ENCODE measurements at places on chromosomes 4 and X. TPM values are rescaled to one million over a fixed set of nuclear protein-coding genes. Genes with fewer than 3 reads are reported as not detected.

GASK1B gene
- 82.2 TPM for polyA plus RNA-seq

VCX gene
- polyA plus RNA-seq = not detected

MAGIX gene
- 2.0 TPM for polyA plus RNA-seq

DOK7 gene
- not detected for polyA plus RNA-seq

SRPX2 gene
- not detected for polyA plus RNA-seq

EGF gene
- polyA plus RNA-seq = not detected

PRDM5 gene
- 0.12 TPM for polyA plus RNA-seq

DNA sequence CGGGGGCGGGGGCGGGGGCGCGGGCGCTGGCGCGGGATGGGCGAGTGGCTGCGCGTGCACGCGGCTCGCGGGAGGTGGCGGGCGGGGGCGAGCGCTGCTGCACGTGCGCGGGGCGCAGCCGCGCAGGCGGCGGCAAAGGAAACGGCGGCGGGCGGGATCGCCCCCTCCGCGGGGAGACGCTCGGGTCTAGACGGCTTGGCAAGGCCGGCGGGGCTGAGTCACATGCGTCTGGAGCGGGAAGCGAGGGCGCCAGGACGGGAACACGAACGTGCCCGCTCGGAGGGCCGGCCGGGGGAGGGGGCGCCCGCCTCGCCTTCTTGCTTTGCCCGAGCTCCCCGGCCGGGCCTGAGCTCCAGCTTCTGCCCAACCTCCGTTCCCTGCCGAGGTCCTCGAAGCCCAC lies 4.3 kb upstream of the HAUS7 start:
- no peak overlapping the region for H3K27ac ChIP-seq
- peak overlapping the region; percentile 43 for H3K4me3 ChIP-seq
- H3K36me3 ChIP-seq = no peaks in the 10 kb centered on the region
- DNase-seq = peak; percentile 22
- peaks cover 13% of the 10 kb centered on the region for H3K4me1 ChIP-seq
- no peaks in the 10 kb centered on the region for H3K27me3 ChIP-seq

GRCh38 chrX:129808158-129808828 lies 28.5 kb downstream of the SASH3 start:
- H3K27ac ChIP-seq = no peak overlapping the region
- peaks cover 42% of the 10 kb centered on the region for H3K4me1 ChIP-seq
- H3K36me3 ChIP-seq = no peaks in the 10 kb centered on the region
- no peak overlapping the region for H3K4me3 ChIP-seq
- no peak for DNase-seq
- H3K27me3 ChIP-seq = no peaks in the 10 kb centered on the region

DNA sequence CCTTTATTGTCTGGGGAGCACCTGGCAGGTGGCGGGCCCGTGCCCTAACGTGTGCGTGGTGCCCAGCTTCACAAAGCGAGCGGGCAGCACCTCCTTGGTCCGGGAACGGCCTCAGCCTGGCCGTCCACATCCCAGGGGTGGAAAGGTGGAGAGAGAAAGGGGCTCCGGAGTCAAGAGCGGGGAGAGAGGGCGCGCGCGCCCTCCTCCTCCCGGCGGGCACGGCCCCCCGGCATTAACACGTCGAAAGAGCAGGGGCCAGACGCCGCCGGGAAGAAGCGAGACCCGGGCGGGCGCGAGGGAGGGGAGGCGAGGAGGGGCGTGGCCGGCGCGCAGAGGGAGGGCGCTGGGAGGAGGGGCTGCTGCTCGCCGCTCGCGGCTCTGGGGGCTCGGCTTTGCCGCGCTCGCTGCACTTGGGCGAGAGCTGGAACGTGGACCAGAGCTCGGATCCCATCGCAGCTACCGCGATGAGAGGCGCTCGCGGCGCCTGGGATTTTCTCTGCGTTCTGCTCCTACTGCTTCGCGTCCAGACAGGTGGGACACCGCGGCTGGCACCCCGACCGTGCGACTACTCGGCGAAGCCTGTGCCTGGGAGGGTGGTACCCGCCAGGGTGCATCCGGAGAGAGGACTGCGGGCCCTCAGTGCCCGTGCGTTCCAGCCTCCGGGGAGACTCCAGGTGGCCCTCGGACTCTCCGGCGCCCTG lies at the start of gene KIT:
Gene KIT (plus strand): TSS at position 407 of the 701 bp plus-strand sequence. CDS start 58 bp downstream, at position 465.
- peaks cover 41% of the 10 kb centered on the region for H3K27me3 ChIP-seq
- H3K36me3 ChIP-seq = no peaks in the 10 kb centered on the region
- no peak within 1 kb of the TSS for H3K27ac ChIP-seq
- no peak for DNase-seq
- peaks cover 40% of the 10 kb centered on the region for H3K4me1 ChIP-seq

GRCh38 chr4:101941816-101942358 lies 151.4 kb downstream of the BANK1 start:
- no peak overlapping the region for H3K4me3 ChIP-seq
- no peak for DNase-seq
- H3K4me1 ChIP-seq = no peaks in the 10 kb centered on the region
- H3K27ac ChIP-seq = no peak overlapping the region
- H3K36me3 ChIP-seq = no peaks in the 10 kb centered on the region

DNA sequence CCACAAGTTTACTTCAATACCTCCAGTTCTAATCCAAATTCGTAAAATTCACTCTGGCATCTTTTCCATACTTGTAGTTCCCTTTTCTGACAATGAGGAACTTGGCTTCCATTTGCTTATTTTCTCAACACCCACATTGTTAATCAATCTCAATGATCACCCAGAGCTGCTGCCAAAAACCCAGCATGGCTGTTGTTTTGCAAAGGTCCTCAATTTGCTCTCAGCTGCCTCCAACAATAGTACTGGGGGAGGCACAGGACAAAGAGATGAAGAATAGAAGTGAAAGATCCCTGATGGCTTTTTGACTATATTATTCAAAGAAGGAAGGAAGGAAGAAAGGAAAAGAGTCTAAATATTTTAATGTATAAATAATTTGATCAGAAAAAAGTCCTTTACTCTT lies 847.8 kb downstream of the RAPGEF2 start:
- no peaks in the 10 kb centered on the region for H3K27me3 ChIP-seq
- no peak for DNase-seq
- no peaks in the 10 kb centered on the region for H3K36me3 ChIP-seq

DNA sequence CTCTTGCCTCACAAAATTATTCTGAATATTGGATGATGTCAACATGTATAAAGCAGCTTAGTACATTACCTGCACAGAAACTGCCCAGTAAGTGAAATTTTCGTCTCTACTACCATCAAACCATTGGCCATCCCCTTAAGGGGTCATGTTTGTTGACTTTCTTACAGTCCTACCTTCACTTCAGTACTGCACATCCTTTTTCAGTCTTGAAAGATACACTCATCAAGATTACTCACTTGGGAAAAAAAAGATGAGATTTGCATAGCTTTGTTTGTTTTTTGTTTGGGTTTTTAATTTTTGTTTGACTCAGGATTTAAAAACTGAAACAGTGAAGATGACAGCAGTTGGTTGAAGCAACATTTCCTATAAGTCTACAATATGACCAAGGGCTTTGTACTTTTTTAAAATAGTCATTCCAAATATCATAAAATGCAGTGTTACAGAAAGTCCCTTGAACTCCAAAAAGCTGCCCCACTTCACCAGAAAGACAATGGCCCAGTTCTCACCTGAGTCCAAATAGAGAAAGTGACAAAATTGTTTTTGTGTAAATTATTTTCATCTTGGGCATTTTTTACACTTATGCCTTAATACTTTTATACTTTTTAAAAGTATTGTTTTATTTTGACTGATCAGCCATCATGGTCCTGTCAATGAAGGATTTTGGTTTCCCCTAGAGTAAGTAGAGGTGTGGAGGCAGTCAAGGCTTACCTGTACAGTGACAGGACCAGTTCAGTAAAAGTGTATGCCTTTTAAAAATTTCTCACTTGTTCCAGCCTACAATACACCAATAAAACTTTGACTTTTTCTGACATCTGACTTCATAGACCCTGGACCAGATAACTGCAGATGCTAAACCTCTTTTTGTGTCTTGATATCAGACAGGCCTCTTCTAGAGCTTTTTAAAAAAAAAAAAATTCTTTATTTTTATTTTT lies 59.7 kb upstream of the EDA2R start:
- no peaks in the 10 kb centered on the region for H3K4me1 ChIP-seq
- H3K4me3 ChIP-seq = no peak overlapping the region
- H3K27ac ChIP-seq = no peak overlapping the region
- H3K36me3 ChIP-seq = no peaks in the 10 kb centered on the region

DNA sequence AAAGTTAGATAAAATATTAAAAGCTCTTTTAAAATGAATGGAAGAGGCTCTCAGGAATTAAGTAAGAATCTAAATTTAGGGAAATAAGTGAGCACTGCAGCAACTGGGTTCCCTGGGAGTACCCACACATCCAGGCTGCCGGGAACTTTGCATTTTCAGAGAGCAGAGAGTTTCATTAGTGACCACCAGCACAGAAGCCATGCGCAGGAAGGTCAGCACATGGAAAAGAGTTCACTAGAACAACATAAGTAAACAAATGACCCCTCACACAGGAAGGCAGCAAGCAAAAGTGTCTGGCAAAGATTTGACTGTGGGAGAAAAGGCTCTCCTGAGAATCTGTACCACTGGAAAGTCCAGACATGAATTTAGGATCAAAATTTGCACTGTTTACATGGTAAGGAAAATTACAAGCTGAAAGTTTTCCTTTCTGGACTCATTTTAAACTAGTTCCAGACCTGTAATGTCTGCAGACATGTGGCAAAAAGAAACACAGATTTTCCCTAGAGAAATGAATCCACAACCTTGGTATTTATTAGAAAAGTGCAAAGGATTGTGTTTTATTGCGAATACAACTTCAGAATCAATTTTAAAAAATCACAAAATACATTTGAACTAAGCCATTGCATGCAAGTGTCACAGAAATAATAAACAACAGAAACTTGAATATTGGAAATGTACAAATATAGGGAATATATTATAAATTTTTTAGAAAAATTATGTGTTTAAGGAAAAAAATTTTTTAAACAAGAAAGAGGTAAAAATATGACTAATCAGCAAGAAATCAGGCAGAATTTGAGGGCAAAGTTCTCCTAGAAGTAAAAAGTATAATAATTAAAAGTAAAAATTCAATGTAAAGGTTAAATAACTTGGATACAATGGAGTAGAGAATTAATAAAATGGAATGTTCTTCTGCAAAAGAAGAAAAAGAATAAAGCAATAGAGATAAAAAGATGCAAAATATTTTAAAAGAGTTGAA lies 18.4 kb upstream of the MYOZ2 start:
- H3K36me3 ChIP-seq = no peaks in the 10 kb centered on the region
- no peak for DNase-seq
- peaks cover 15% of the 10 kb centered on the region for H3K4me1 ChIP-seq
- H3K27me3 ChIP-seq = no peaks in the 10 kb centered on the region
- H3K27ac ChIP-seq = no peak overlapping the region

DNA sequence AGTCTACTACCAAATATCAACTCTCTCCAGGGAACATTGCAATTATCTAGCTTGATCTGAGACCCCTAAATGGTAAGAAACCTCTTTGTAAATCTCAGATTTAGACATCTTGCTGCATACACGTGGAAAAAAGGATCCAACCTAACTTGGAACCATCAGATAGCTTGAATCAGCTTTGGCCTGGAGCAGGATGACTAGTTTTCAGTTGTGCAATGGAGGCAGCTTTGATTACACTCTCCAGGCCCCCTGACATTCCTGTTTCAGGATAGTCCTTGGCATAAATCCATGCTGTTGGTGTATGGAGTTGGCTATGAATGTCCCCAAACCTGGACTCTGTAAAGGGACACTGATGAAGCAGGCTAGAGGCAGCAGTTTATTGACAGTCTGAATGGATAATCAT lies 1061.9 kb upstream of the TENM3 start:
- no peaks in the 10 kb centered on the region for H3K4me1 ChIP-seq
- H3K27me3 ChIP-seq = no peaks in the 10 kb centered on the region
- no peaks in the 10 kb centered on the region for H3K36me3 ChIP-seq
- H3K4me3 ChIP-seq = no peak overlapping the region
- H3K27ac ChIP-seq = no peak overlapping the region
- DNase-seq = no peak

DNA sequence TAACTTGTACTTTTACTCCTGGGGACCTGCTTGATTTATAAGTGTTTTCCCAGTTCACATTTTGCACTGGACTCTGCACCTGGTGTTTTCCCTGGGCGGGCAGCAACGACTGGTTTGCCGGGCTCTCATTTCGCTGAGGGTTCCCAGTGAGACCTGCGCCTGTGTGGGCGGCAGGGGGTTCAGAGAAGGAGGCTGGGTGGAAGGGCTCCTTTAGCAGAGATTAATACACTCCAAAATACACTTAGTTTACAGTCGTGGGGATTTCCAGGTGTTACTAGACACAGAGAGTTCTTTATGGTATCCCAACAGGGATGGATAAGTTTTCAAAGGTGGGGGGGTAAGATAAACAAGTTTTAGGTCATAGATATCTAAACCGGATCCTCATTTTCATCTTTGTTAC lies 53.0 kb upstream of the SHISA3 start:
- no peaks in the 10 kb centered on the region for H3K27me3 ChIP-seq
- DNase-seq = no peak
- H3K4me1 ChIP-seq = no peaks in the 10 kb centered on the region
- H3K36me3 ChIP-seq = no peaks in the 10 kb centered on the region
- H3K27ac ChIP-seq = no peak overlapping the region

- H3K4me1 ChIP-seq = peaks cover 2% of the 10 kb centered on the region
- H3K27me3 ChIP-seq = no peaks in the 10 kb centered on the region
- H3K36me3 ChIP-seq = peaks cover 66% of the 10 kb centered on the region
- no peak for DNase-seq
- peak overlapping the region; percentile 60 for H3K27ac ChIP-seq
Measured at GRCh38 chr4:145171911-145172310, 8.5 kb downstream of the OTUD4 start.

DNA sequence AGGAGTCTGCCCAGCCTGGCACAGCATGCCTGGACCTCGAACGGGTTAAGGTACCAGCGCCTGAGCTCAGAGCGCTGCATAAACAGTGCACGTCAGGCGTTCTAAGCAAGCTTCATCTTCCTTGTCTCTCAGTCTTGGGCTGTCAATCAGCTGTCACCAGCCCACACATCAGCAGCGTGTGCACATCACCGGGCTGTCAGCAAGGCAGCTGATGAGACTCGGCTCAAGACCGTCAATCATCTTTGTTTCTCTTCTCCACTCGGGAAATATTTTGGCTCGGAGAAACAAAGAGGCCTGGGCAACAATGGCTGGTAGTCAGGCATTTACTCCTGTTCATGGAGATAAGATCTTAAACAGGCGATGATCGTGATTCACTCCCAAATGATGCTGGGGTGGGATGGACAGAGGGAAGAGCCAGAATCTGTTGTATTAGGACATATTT lies 141.3 kb downstream of the LDB2 start:
- DNase-seq = no peak
- no peak overlapping the region for H3K27ac ChIP-seq
- H3K4me1 ChIP-seq = no peaks in the 10 kb centered on the region
- no peak overlapping the region for H3K4me3 ChIP-seq
- H3K36me3 ChIP-seq = no peaks in the 10 kb centered on the region

- no peak overlapping the region for H3K27ac ChIP-seq
- peaks cover 10% of the 10 kb centered on the region for H3K4me1 ChIP-seq
- H3K36me3 ChIP-seq = no peaks in the 10 kb centered on the region
- H3K27me3 ChIP-seq = no peaks in the 10 kb centered on the region
- peak; percentile 61 for DNase-seq
- no peak overlapping the region for H3K4me3 ChIP-seq
Measured at GRCh38 chr4:6732441-6733357, 16.7 kb downstream of the BLOC1S4 start.

Data from CD14-positive monocyte (primary cell).